Stimulated activated CD4-positive, alpha-beta T cell treated with anti-CD3 and anti-CD28 coated beads, Interleukin-1b, Interleukin-23, amount 100 ng/mL, for 48 hours (primary cell): ENCODE measurements at places on chromosomes 5 and 9.

DNA sequence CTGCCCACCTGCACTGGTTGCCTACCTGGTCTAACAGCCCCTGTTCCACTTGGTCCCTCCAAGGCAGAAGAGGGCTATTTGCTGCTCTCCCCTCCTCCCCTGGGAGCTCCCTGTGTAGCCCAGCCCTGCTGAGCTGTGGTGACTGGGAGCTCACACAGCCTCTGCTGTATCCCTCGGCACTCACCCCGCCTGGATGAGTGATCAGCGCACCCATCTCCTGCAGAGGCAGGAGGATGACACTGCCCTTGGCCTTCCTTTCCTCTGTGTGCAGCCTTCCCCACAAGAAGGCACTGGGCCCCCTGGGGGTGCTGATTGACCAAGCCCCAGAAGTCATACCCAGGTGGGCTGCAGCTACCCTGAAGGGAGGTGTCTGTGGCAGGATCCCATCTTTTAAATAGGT is 134.2 kb downstream of the ADAMTS2 start:
- DNase-seq, result no peak

- no peak for DNase-seq
Measured at GRCh38 chr5:6365977-6366590, 12.3 kb downstream of the MED10 start.

- DNase-seq, result no peak
Measured at GRCh38 chr9:131337131-131337848, 47.8 kb downstream of the PLPP7 start.

- DNase-seq, result no peak
Measured at GRCh38 chr5:139910036-139910435, 114.4 kb downstream of the PSD2 start.

DNA sequence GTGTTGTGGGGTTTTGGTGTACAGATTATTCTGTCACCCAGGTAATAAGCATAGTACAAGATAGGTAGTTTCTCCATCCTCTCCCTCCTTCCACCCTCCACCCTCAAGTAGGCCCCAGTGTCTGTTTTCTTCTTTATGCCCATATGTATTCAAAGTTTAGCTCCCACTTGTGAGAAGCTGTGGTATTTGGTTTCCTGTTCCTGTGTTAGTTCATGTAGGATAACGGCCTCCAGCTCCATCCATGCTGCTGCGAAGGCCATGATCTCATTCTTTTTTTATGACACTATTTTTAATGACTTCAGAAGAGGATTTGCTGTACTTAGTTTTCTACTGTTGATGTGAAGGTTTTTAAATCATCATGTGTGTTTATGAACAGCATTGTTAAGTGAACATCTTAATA is 11.9 kb downstream of the CCDC180 start:
- DNase-seq, result no peak

GRCh38 chr5:98781964-98782363 is 8.5 kb downstream of the RGMB start:
- no peak for DNase-seq

- no peak for DNase-seq
Measured at GRCh38 chr9:136666372-136667213, 3.9 kb downstream of the EGFL7 start.

DNA sequence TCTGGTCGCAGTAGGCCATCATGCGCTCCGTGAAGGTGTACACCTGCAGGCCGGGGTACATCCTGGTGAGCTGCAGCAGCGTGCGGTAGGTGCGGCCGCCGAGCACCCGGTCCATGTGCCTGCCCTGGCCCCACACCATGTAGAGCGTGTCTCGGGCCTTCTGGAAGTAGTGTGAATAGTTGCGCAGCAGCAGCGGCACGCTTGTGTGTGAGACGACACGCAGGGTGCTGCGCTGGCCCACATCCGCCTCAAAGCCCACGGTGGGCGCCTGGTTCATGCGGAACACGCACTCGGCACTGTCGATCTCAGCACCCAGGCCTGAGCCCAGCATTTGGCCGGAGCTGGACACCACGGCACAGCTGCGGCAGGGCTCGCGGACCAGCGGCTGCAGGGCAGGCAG is 4.5 kb downstream of the ST6GALNAC4 start:
- DNase-seq, result no peak

DNA sequence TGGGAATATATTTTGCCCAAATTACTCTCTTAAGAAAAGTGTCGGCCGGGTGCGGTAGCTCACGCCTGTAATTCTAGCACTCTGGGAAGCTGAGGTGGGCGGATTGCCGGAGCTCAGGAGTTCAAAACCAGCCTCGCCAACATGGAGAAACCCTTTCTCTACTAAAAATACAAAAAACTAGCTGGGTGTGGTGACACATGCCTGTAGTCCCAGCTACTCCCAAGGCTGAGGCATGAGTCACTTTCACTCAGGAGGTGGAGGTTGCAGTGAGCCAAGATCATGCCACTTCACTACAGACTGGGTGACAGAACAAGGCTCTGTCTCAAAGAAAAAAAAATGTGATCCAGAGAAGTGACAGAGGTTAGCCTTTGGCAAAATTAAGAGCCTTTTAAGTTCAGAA is 26.4 kb upstream of the TMEM171 start:
- DNase-seq, result peak; percentile 31

DNA sequence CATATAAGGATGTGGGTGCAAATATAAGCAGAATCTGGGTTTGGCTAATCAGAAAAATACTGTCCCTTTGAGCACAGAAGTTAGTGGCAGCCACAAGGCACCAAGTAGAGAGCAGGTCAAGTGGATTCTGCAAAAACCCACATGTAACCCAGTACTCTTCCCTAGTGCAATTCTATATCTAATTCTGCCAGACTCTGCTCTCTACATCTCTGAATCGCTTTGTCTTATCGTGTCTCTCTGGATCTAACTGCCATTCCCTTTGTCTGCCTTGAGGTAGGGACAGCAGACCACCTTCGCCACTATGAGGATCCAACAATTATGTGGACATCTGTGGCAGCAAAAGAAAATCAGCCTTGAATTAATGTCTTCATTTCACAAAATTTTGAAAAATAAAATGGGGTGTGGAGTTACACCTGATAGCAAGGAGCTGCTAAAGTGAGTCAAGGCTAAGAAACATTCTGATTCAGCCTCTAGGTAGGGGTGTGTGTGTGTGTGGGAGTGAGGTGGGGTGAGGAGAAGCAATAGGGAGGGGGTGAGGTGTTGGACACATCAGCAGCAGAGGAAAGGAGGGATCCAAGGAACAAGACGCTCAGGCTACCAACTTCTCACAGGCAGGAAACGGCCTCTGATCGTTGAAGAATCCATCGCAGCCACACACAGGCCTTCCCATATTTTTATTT is 33.7 kb upstream of the ZNF366 start:
- DNase-seq, result no peak

- peak; percentile 22 for DNase-seq
Measured at GRCh38 chr5:5886812-5887486, 464.5 kb downstream of the ICE1 start.

DNA sequence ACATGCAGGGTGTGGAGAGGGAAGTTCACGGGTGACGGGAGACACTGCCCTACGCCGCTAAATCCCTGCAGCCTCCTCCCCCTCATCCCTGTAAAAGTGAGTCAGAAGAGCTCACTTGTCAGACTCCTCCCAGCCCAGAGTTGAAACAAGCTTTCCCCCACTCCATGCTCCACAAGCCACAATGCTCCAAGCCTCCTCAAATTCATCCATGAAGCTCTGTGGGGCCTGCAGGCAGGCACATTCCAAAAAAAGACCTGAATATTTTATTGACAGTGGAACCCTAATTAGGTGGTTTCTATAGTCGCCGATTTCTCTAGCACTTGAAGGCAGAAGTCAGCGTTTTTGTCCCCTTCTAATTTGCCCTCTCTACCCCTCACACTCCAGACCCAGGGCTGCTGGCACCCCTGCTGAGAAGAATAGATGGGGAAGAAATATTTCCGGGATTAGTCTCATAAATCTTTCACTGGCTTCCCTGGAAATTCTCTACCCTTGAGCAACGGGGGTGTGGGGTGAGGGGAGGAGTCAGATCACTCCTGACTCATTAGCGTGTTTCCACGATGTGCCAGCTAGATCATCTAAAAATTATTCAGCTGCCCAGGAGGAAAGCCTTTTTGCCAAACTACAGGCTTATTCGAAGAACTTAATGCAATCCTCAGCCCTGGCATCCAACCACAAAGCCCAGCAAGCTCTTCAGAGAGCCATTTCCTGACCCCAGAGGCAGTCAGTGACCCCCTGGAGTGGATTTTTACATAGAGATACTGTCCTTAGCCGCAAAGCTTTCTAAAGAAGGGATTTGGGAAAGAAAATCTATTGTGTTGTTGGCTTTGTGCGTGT is 97.1 kb downstream of the ENC1 start:
- DNase-seq, result no peak

DNA sequence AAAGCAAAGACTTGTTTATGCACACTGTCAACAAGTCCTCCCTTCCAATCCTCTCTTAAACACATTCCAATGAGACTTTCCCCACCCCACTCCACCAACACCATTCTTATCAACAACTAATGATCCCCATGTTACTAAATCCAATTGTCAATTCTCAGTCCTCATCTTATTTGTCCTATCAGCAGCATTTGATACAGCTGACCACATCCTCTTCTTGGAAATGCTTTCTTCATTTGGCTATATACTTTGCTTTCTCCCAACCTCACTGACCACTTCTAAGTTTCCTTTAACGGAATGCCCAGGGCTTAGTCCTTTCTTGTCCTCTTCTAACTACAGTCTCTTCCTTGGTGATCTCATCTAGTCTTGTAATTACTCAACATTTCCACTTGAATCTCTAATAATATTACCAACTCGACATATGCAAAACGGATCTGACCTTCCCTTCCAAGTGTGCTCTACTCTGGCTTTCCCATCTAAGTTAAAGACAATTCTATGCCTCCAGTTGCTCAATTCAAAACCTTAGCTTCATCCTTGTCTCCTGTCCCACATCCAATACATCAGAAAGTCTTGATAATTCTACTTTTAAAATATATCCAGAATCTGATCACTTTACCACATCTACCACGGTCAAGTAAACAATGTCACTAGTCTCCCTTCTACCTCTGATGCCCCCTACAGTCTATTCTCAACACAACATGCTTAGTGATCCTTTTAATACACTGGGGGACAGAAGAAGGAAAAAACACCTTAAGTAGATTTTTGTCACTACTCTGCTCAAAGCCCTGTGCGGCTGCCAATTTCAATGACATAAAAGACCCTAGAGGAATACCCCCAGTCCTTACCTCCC is 25.5 kb downstream of the AGTPBP1 start:
- DNase-seq, result no peak

DNA sequence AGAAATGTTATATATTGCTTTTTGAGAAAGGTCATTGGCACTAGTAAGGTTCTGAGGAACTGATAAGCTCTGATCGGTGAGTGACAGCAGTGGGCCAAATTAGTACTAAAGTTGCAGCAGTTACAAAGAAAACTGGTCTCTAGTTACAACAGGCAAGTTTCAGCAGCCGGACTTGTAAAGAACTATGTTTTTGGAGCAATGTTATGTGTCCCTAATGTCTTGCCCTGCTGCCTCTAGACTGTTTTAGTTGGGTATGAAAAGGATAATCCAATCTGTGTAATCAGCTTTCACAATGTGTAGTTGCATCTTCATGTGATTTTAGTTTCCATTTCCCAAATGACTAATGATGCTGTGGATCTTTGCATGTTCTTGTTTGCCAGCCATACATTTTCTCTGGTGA is 113.5 kb downstream of the CAMK4 start:
- no peak for DNase-seq

GRCh38 chr5:149932445-149933350 is 11.9 kb downstream of the PDE6A start:
- DNase-seq, result no peak

DNA sequence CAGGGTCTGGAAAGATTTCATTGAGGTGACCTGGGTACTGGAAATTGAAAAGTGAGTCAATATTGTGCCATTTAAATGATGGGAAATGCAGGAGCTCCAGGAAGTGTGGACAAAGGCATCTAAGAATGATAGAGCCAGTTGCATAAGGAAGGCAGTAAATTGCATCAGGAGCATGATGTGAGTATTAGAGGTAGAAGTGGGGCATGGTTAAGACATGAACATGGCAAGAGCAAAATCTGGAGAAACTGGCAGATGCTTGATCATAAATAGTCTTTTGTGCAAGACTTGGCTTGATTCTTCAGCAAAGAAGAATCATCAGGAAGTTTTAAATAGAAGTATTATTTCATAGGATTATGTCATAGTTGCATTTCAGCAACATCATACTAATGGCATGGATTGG is 157.4 kb upstream of the PUM3 start:
- DNase-seq, result no peak

- no peak for DNase-seq
Measured at GRCh38 chr5:74415695-74416102, 224.8 kb downstream of the ENC1 start.

DNA sequence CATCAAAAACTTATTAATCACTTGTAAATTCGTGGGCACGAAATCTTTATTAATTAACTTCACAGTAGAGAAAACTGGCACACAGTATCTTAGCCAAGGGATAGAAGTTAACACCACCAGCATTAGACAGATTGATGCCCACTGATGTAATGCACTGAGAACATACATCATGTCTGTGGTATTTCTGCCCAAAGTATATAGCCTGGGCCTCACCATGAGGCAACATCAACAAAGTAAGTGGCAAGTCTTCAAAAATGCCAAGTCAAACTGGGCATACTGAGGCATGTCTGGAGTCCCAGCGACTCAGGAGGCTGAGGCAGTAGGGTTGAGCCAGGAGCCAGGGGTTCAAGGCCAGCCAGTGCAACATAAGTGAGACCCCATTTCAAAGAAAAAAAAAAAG is 79.5 kb downstream of the GLIS3 start:
- no peak for DNase-seq

- no peak for DNase-seq
Measured at GRCh38 chr9:107717529-107718314, 228.2 kb upstream of the KLF4 start.

DNA sequence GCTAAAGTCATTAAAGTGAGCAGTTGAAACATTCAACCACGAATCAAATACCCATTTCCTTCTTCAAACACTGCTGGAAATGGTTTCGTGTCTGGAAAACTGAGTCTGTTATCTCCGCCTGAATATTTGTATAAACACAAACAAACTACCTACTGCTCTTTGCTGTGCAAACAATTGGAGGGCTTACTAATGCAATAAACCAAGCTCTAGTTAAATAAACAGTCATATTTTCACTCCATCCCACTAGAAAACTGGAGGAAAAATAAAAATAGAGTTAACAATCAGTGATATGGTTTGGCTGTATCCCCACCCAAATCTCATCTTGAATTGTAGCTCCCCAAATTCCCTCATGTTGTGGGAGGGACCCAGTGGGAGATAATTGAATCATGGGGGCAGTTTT is 397.6 kb downstream of the RASEF start:
- no peak for DNase-seq

DNA sequence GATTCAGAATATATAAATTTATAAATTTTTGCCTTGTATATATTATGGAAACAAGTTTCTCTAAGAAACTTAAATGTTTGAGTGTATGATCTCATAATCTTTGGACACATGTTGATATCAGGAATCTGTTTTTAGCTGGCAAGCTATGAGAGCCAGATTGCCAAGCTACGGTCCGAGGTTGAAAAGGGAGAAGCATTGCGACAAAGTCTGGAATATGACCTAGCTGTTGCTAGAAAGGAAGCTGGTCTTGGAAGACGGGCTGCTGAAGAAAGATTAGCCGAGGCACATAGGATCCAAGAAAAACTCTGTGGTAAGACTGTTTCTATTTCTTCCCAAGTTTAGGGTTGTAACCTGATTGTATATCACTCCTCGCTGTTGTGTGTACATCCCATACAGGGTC is 25.9 kb downstream of the CCDC171 start:
- no peak for DNase-seq
